ENCODE measurements at places on chromosomes 1 and 21.

- DNase-seq, result no peak
Observed at GRCh38 chr1:1019122-1019999, 559 bp upstream of the AGRN start.

DNA sequence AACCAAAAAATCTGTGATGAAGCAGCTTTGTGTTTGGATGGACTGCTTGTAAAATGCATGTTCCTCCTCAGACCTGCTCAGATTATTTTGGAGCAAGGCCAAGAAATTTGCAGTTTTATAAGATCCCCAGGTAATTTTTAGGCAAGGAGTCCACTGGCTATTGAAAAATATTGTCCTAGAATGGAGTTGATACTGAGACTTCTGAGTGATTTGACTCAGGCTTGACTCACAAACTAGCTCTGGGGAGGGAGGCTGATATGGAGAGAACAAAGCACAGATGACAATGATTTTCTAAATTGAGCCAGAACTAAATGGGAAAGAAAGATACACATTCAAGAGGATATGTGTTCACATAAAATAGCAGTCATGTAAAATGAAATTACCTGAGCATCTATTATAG lies 36.7 kb downstream of the AGL start:
- DNase-seq, result no peak

- no peak for DNase-seq
Observed at GRCh38 chr1:184051138-184051484, 419 bp upstream of the TSEN15 start.

GRCh38 chr1:177737456-177737855 lies 232.4 kb downstream of the SEC16B start:
- DNase-seq, result no peak

DNA sequence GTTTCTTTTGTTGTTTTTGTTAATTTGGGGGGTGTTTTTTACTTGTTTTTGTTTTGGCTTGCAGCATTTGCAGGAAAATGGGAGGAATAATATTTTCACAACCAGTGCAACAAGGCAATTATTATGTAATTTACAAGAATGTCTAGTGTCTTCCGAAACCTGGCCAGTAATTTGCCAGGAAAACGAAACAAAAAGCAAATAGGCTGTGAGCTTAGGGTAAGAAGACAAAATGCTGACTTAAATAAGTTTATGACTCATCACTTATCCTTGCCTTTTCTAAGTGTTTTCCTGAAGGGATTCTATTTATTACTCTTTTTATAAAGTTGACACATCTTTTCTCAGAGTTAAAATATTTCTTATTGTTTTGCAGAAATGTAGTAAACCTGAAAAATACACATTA lies 49.8 kb downstream of the KCNT2 start:
- DNase-seq, result no peak

- peak; percentile 96 for DNase-seq
Observed at GRCh38 chr1:57321776-57322175, 102.1 kb downstream of the DAB1 start.

GRCh38 chr1:116534014-116534739 lies 36.6 kb downstream of the CD58 start:
- no peak for DNase-seq

DNA sequence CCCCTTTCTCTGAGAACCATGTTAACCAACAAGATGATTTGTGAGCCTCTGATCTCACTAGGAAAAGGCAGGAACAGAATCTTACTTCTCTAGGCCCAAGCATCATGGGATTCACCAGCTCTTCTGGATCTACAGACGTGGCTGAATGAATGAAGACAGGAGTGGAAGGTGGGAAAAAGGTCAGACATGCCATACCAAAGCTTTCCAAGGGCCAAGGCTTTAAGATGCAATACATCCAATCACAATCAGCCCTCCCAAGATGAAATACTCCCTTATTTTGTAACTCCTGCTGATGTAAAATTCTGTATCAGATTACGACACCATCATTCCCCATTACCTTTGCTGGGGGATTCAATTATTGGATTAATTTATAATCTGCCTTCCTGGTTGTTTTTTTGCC lies 80.9 kb downstream of the SSBP3 start:
- no peak for DNase-seq

- no peak for DNase-seq
Observed at GRCh38 chr1:235291599-235292091, 36.3 kb downstream of the ARID4B start.

DNA sequence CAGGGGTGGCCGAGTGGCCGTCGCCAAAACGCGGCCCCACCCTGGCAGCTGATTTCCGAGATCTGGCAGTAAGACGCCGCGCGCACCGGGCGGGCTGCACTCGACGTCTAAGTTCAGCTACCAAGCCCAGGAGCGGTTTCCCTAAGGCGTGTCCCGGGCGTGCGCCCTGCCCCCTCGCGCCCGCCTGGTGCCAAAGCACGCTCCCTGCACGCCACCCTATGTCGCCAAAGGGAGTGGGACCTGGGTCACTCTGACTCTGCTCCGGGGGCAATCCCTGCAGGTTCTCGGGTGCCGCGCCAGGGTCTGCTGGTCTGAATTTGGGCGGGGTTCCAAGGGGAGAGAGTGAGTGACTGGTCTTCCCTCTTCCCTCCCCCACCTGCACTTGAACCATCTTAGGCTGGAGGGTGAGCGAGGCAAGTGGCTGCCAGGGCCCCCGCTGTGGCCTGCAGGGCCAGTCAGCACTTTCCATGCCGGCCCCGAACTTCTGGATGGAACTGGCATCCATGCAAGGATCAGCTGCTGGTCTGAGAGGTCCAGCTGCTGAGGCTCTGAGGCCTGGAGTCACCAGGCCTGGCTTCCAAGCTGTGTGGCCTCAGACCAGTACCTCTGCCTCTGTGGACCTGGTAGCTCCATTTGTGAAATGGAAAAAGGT lies at the start of gene LRRC38:
LRRC38 (minus strand) TSS at position 109 of the 652 bp plus-strand sequence. CDS start 410 bp downstream, outside the sequence.
- DNase-seq, result no peak

GRCh38 chr21:39737376-39738000 lies 7.5 kb upstream of the IGSF5 start:
- DNase-seq, result no peak

DNA sequence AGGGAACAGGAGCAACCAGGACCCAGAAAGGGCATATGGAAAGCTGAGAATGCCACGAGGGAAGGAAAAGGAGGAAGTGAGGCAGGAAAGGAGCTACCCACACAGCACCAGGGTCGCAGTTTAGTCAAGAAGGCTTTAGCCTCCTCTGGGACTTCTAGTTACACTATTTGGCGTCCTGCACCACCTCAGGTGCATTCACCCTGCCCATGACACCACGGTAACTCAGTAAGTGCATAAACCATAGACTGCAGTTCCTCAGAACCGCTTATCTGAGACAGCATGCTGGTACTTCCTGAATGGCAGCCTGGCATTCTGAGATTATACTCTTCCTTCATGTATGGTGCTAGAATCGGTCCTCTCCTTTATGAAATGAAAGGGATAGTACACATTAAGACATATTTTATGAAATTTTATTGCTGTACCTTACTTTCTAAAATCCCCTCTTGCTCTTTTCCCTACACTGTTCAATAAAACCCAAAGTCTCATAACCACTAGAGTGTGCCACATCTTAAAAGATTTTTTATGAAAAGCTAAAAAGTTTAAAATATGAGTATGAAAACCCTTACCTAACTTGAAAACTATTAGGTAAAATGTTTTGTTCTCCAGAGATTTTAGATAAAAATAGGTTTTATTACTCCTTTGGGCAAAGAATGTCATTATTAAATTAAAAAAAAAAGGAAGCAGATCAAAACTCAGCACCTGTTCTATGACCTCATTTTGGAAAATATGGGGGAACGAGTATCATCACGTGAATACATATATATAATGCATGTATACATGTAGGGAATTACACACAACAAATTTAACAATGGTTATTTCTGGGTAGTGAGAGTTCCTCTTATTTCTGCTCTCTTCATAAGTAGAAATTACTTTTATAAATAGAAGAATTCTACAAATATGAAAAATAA lies 67.3 kb downstream of the VAV3 start:
- DNase-seq, result no peak

- no peak for DNase-seq
Observed at GRCh38 chr1:172745014-172745413, 86.1 kb downstream of the FASLG start.

DNA sequence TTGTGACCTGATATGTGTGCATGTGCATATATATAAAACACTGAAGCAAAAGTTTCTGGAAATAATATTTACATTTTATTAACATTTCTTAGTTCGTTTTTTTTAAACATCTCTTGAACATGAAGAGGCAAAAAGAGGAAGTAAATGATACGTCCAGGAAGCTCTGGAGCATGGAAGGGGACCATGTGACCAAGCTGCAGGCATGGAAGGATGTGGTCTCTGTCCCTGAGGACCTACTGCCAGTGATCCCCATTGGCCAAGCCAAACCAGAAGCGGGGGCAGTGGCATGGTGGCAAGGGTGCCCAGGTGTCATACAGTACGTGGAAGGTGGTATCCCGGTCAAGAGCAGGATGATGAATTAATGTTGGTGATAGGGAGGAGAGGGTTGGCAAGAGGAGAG lies 268.3 kb upstream of the PROX1 start:
- no peak for DNase-seq

DNA sequence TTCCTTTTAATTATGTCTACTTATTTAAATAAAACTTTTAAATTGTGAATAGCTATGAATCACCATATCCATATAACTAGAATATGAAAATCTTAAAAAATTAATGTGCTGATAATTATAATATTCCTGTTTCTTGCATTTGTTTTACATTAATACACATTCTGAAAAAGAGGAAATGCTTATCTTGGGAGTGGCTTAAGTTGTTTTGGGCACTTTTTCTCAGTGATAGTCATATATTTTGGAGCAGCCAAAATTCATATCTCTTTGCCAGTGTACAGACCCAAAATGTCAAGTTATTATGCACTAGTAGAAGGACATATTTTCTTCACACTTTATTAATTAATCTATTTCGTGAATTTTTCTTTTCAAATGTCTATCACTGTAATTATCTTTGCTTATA lies 838.5 kb downstream of the USP25 start:
- no peak for DNase-seq

DNA sequence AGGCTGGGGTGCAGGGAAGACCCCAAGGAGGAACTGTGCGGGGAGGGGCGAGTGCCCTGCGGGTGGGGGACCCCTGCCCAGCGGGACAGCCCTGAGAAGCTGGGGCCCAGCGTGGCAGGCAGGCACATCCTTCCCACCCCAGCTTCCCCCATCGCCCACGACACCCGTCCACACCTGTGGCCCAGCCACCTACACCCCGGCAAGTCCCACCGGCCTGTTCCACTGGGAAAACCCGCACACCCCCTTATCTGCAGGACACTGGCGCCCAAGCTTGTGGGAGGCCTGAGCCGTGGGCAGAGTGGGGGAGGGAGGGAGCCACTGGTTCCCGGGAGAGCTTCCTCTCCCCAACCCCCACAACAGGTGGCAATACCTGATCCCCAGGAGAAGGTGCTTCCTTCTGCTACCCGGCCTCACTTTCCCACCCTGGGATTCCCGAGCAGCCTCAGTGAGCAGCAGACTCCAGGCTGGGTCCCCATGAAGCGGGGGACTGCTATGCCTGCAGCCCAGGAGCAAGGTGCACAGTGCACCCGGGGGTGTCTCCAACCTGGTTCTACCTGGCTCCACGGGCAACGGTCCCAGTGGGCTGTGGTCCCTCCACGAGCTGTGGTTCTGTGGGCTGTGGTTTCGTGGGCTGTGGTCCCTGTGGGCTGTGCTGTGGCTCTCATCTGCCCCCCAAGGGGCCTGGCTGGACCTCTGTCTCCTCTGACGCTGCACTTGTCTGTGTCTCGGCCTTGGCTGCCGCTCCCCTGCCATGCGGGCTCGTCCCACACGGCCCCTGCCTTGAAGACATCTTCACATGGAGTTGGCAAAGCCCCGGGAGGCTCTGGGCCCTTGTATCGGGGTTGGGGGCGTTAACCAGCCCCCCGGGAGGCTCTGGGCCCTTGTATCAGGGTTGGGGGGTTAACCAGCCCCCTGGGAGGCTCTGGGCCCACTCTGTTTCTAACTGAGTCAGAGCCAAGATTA lies 37.8 kb upstream of the POFUT2 start:
- DNase-seq, result no peak

- no peak for DNase-seq
Observed at GRCh38 chr1:170471398-170472053, 60.4 kb upstream of the GORAB start.

GRCh38 chr1:242008826-242009495 lies 10.1 kb upstream of the MAP1LC3C start:
- no peak for DNase-seq

GRCh38 chr1:228117335-228117734 lies 8.2 kb upstream of the MRPL55 start:
- DNase-seq, result no peak

GRCh38 chr1:93620172-93620840 lies 61.3 kb downstream of the BCAR3 start:
- no peak for DNase-seq

DNA sequence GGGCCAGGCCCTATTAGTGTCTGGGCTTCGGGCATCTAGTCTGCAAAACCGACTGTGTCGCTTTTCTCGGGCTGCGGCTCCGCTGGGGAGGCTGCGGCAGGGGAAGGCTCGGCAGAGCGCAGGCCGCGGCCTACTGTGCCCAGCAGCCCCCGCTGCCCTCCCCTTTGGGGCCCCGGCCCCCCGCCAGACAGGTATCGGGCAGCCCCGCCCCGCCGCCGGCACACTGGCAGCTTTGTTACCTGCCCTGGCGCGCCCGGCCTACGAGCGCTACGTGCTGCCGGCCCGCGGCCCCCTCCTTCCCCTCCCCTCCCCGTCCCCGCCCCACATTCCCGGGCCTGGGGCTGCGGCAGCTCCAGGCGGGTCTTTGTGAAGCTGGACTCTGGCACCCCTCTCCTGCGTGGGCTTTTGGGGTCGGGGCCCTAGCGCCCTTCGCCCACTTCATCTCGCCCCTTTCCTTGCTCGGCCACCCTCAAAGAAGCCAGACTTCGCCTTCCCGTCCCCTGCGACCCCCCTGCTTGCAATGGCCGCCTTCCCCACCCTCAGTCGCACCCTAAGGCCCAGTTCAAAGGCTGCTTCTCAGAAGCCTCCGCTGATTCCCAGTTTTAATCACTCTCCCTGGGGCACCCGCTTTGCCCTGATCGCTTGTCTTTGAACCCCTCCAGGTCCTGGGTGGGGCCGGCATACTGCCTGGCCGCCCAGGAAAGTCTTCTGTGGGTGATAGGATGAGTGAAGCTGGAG lies 48.9 kb upstream of the SLC2A1 start:
- DNase-seq, result no peak

- no peak for DNase-seq
Observed at GRCh38 chr1:198544265-198544664, 3.8 kb upstream of the ATP6V1G3 start.

DNA sequence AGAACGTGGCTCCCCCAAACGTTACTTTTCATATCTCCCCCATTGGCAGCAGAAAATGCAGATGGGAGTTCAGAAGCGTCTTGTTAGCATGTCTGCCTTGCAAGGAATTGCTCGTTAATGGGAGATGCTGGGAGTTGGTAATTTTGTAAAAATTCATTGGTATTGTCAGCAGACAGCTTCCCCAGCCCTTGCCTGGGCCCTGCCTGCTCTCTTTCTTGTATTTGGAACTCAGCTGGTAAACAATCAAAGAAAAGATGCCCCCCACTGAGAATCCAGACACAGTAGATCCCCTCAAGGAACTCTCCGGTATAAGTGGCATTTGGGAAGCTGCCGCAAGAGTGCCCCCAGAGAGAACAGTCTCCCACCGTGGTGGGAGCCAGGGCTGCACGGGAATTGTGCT lies 94.4 kb upstream of the IGSF21 start:
- DNase-seq, result no peak
